ENCODE measurements at places on chromosomes 5 and 9. TPM values are rescaled to one million over a fixed set of nuclear protein-coding genes. Genes with fewer than 3 reads are reported as not detected.

DNA sequence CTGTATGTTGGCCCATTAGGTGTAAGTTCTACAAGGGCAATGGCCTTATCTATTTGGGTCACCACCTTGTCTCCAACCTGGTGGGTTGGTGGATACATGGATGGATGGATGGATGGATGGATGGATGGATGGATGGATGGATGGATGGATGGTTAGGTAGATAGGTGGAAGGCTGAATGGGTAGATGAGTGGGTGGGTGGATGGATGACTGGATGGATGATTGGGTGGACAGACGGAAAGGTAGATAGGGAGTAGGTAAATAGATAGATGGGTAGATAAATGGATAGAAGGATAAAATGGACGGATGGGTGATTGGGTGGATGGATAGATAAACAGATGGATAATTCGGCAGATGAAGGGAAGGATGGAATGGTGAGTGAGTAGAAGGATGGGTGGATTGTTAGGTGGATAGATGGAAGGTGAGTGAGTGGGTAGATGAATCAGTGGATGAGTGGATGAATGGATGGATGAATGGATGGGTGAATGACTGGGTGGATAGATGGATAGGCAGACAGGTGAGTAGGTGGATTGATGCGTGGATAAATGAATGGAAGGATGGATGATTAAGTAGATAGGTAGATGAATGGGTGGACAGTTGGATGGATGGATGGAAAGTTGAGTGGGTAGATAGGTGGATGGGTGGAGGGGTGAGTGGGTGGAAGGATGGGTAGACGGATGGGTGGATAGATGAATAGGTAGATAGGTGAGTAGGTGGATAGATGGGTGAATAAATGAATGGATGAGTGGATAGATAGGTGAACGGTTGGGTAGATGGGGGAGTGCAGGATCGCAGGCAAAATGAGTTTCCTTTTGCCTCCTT lies 83.1 kb upstream of the FBXW11 start:
- ATAC-seq = no peak

GRCh38 chr5:159209438-159210209 lies at the start of gene RNF145:
Gene RNF145, minus strand, starts transcription at chr5:159209553. Its CDS starts 5,936 bp downstream, at chr5:159203617.
- peak; percentile 78 for ATAC-seq

DNA sequence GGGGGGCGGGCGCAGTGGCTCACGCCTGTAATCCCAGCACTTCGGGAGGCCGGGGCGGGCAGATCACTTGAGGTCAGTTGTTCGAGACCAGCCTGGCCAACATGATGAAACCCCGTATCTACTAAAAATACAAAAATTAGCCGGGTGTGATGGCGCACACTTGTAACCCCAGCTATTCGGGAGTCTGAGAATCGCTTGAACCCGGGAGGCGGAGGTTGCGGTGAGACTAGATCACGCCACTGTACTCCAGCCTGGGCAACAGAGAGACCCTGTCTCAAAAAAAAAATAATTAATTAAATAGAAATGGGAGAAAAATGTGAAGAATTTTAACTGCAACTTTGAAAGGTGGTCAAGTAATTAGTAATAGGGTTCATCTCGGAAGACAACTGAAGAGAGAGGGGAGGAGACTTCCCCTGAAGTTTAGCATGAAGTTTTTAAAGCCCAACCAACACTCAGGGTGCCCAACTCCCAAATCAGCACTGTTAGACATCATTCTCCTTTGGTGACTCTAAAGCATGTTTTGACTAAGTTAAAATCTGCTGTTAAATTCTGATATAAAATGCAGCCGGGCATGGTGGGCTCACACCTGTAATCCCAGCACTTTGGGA lies 1.4 kb upstream of the CSNK1A1 start:
- no peak for ATAC-seq

CSF1R gene
- 2.8 TPM for total RNA-seq

- no peak for ATAC-seq
Measured at GRCh38 chr5:77337686-77338085, 127.2 kb downstream of the PDE8B start.

DNA sequence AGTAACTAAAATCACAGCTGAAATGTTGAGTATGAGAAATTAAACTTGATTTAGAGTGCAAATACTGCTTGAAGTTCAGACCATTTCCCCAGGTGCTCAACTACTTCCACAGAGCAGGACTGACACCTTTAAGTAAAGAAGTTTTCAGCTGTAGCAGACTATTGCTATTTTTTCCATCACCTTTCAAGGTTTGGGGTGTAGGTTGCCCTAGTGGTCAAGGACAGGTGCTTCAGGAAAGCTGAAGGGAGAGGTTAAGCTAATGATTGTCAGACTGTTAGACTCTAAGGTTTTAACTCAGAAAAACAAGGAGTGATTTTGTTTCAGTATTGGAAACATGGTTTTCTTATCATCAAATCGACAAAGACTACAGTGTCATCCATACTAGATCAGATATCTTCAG lies 162.1 kb downstream of the CCDC192 start:
- no peak for ATAC-seq

DNA sequence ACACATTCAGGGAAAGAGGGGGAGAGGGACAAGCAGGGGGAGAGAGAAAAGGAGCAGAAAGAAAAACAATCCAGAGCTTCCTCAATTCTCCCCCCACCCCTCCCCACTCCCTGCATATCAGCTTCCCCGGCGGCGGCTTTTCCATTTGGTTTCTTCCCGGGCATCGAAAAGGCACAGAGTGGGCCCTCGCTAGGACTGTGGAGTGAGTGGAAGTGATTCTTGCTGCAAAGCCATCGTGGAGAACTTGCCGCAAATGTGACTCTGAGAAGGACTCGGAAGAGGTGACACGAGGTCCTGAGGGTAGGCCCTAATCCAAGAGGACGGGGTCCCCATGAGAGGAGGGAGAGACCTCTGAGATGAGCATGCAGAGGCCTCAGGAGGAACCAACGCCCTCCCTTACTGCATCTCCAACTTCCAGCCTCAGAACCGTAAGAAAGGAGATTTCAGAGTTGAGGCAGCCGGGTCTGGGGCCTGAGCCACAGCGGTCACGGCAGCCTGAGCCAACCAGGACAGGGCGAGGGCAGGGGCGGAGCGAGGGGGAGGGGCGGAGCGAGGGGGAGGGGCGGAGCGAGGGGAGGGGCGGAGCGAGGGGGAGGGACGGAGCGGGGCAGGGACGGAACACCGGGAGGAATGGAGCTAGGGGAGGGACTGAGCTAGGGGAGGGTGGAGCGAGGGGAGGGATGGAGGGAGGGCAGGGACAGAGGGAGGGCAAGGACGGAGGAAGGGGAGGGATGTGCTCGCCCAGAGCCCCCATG lies 21.2 kb upstream of the SARDH start:
- ATAC-seq = no peak

DNA sequence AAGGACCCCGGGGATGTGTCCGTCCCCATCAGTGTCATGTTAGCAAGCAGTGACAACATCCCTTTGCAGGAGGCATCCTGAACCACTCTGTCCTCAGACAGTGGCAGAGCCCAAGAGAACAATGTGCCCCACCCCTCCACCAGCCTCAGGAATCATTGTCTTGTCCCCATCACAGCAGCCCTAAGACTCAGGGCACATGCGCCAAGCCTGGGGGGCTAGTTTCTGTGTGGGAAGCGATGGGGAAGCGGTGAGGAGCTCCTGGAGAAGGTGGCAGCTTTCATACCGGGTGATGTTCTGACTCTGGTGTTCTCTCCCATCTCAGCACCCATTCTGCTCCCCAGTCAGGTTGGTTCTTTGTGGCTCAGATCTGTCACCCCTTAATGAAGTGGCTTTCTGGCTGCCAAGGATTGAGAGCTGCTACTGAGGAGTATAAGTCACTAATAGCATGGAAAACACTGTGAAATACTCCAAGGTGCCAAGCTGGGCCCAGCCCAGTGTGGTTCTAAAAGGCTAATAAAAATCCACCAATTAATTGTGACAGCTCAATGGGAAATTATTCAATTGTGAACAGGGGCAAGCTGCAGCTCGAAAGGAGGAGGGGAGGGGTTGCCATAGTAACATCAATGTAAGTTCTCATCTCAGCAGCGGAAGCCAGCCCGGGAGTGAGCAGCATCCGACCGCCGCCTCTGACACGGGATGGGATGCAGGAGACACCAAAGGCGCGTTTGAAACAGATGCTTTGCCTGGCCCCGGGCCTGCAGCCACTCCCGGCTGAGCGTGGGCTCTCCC lies 4.7 kb downstream of the QRFP start:
- ATAC-seq = no peak

- ATAC-seq = peak; percentile 44
Measured at GRCh38 chr5:114977979-114978573, 191.6 kb downstream of the TRIM36 start.

- ATAC-seq = no peak
Measured at GRCh38 chr5:28390341-28390740, 1352.0 kb upstream of the CDH9 start.

- no peak for ATAC-seq
Measured at GRCh38 chr9:130116346-130116745, 55.9 kb upstream of the NCS1 start.

FOXD4L3 gene
- 0.16 TPM for total RNA-seq

- no peak for ATAC-seq
Measured at GRCh38 chr9:101028346-101029314, at the start of gene PLPPR1. Gene PLPPR1, plus strand, starts transcription at chr9:101028727.

- ATAC-seq = no peak
Measured at GRCh38 chr5:179361037-179361603, 15.9 kb upstream of the ADAMTS2 start.

CAAP1 gene
- total RNA-seq = 18.3 TPM

GRCh38 chr9:36718612-36719011 lies 145.9 kb downstream of the MELK start:
- ATAC-seq = no peak

SNCAIP gene
- total RNA-seq = not detected

DNA sequence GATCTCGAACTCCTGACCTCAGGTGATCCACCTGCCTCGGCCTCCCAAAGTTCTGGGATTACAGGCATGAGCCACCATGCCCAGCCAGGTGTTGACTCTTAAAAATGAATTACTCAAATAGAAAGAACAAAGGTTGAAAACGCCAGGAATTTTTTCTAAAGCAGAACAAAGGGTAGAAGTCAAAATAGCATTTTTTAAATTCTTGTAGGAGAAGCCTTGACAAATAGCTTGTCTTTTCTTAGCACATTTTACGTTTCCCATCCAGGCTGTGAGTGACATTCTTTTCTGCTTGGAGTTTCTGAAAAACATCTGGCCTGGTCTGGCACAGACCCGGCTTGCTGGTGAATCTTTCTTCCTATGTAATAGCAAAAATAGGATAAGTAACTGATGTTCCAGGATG lies 169.4 kb upstream of the ZNF462 start:
- ATAC-seq = no peak

CCNH gene
- total RNA-seq = 59.0 TPM

NFIB gene
- total RNA-seq = not detected

GRCh38 chr9:129868023-129868871 lies 33.0 kb downstream of the USP20 start:
- ATAC-seq = no peak

GRCh38 chr9:4630836-4631235 lies 31.3 kb upstream of the PLPP6 start:
- no peak for ATAC-seq

DNA sequence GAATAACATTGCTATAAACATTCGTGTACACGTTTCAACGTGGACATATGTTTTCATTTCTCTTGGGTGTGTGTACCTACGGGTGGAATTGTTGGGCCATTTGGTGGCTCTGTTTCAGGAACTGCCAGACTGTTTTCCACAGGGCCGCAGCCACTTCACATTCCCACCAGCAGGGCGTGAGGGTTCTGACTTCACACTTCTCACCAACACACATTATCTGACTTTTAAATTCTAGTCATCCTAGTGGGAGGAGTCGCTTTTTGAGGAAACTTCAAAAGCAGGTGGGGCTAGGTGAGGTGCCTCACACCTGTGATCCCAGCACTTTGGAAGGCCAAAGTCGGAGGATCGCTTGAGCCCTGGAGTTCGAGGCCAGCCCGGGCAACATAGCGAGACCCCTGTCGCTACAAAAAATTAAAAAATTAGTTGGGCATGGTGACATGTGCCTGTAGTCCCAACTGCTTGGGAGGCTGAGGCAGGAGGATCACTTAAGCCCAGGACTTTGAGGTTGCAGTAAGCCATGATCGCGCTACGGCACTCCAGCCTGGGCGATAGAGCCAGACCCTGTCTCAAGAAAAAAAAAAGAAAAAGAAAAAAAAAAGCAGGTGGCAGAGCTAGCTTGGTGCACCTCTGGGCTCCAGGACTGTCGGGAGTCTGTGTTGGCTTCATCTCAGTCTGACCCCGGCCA lies 28.5 kb downstream of the TSPAN17 start:
- ATAC-seq = no peak

DNA sequence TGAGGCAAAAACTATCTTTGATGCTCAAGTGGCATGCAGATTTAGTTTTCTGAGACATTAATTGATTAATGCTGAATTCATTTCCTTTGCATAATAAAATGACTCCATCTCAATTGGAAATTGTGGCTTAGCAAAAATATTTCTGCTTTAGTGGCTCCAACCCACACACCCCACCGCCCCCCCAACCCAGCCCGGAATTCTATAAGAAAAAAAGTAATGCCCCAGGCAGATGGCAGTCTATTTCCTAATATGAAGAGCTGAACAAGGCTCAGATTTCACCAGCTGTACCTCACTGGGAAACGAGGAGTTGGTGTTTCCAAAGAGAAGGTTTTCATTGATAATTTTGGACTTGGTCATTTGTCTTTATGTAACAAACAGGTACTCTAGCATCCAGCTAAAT lies 182.1 kb downstream of the FBN2 start:
- no peak for ATAC-seq

DNA sequence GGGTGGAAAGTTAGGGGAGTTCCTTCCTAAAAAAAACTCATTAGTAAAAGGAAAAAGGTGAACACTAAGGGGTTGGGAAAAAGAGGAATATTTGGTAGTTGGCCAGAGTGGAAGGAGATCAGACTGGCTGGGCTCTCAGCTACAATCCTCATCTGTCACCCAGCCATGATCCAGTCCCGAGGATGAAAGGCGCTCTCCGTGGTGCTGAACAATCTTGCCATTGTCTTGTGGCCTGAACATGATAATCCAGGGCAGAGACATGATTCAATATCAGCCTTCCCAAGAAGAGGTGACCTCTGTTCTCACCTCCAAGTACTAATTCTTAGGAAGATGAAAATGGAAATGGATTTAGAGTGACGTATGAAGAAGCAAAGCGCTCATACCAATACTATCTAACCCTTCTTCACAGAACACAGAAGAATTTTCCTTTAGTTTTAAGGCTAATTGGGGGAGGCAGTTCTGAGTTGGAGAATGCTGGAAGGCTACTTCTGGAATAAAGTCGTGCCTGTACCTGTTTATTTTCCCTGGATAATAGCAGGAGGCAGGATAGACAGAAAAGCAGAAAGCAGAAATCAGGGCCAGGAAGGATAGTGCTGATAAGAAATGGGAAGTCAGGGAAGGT lies 36.6 kb upstream of the MYORG start:
- ATAC-seq = no peak

TICAM2 gene
- total RNA-seq = 3.6 TPM

- no peak for ATAC-seq
Measured at GRCh38 chr5:35342664-35343063, 112.4 kb upstream of the PRLR start.

Data from activated T-helper 17 cell treated with anti-CD3 and anti-CD28 coated beads, Interleukin-2, amount 50 U/mL, for 72 hours (primary cell).